ENCODE measurements at places on chromosomes 3 and 15.

GRCh38 chr15:83613714-83614113 is 40.2 kb upstream of the ADAMTSL3 start:
- no peak for DNase-seq

GRCh38 chr15:91114301-91114700 is 14.2 kb downstream of the SV2B start:
- no peak for DNase-seq

DNA sequence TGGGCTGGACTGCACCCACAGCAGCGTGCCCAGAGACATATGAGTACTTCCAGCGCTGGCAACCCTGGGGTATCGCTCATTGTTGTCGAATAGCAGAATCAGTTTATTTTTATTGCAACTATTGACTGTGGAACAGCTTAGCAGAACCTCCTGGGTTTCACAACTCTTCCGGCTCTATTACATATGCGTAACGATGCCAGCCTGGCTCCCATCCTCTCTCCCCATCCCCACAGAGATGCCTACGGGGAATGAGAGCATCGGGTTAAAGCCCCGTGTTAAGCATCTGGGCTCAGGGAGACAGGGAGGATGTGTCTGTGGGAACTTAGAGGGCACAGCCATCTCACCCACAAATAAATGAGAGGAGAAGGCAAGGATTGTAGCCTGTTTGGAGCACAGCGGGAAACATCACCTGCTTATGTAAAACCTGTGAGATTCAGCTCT is 76.6 kb upstream of the DLG1 start:
- no peak for DNase-seq

DNA sequence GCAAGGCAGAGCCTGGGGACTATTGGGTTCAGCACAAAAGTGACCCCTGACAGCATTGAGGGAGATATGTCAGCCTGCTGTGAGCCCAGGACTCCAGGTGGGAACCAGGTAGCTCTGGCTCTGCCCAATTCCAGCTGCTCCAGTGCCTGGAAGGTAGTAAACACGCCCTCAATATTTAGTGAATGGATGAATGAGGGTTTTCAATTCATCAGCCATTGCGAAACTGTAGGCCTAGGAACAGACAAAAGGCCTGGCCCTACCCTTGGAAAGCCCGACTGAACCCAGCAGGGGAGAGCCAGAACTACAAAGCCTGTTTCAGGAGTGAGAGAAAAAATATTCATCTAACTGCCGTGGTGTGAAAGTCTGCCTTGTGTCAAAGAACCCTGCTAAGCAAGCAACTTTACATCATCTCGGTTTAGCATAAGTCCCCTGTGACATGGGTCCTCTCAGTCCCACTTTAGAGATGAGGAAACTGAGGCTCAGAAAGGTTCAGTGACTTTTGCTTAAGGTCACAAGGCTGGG is 8.1 kb upstream of the CSK start:
- no peak for DNase-seq

DNA sequence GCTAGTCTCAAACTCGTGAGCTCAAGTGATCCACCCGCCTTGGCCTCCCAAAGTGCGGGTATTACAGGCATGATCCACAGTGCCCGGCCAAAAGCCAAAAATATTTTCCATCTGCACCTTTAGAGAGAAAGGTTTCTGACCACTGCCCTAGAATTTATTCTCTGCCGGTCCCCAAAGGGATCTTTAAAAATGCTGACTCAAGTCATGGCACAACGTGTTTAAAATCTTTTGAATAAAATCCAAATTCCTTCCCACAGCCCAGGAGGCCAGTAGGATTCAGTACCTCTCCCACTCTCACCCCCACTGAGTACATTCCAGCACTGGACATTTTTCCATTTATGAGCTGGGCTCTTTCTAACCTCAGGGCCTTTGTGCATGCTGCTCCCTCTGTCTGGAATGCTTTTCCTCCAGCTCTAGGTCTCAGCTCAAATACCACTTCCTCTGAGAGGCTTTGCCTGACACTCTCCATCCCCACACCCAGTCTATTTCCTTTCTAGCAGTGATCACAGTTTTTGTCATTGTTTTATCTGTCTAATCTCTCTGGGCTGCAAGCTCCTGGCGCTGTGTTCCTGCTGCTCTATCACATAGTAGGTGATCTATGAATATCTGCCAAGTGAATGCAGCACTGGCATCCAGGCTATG is 502.9 kb downstream of the SHQ1 start:
- DNase-seq = no peak

DNA sequence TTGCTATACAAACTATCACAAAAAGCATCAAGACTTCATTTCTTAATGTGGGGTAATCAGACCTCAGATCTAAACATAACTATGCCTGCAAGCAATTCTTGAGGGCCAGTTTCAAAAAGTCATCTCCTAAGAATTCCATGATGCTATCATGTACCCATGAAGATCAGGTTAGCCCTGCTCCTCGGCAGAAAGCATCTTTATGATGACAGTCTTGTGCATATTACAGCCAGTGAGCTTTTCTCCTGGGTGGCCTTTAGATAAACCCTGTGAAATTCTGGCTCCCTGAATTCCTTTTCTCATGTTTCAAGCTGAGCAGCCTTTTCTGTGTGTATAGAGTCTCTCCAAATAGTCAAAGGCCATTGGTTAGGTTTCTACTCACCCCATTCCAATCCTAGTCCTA is 201.9 kb upstream of the MCTP2 start:
- DNase-seq = no peak

GRCh38 chr15:69623392-69624154 is 171.0 kb downstream of the RPLP1 start:
- DNase-seq = no peak

- DNase-seq = no peak
Observed at GRCh38 chr3:131324923-131325322, 56.7 kb upstream of the NUDT16 start.

GRCh38 chr3:35295906-35296305 is 343.4 kb upstream of the ARPP21 start:
- DNase-seq = no peak

GRCh38 chr3:30719536-30719935 is 113.1 kb downstream of the TGFBR2 start:
- DNase-seq = no peak

DNA sequence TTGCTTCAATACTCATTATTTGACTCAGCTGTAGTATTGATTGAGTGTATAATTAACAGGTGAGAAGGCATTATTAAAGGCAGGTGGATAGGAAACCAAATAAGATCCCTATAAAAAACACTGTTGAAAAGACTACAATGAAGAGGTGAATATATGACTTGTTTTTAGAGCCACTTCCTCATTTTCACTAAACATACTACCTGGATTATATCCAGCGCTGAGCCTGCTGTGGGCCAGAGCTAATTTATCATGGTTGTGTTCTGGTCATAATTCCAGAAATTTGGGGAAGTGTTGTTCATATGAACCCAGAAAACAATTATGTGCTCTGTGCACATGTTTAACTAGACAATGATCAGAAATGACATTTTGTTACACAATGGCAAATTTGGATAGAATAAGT is 235.3 kb upstream of the MME start:
- DNase-seq = no peak

DNA sequence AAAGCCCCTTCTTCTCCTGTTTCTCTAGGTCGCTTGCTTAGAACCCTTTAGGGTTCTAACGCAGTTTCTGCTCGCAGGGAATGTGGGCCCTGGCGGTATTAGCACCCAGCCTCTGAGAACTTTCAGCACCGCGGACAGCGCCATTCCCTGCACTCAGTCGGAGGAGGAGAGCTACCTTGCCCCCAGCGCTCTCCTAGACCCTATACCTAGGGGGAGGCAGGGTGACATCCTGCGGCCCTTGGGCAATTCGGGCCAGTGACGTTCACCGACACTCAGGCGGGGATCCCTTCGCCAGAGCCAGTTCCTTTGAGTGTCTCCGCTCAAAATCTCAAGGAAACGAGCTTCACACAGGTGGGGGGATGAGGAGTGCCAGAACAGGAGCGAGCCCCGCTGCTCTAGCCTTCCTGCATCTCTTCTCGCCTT is 1.3 kb downstream of the SLC7A14 start:
- DNase-seq = no peak

GRCh38 chr15:99777144-99777543 is 43.9 kb upstream of the LYSMD4 start:
- DNase-seq = no peak

DNA sequence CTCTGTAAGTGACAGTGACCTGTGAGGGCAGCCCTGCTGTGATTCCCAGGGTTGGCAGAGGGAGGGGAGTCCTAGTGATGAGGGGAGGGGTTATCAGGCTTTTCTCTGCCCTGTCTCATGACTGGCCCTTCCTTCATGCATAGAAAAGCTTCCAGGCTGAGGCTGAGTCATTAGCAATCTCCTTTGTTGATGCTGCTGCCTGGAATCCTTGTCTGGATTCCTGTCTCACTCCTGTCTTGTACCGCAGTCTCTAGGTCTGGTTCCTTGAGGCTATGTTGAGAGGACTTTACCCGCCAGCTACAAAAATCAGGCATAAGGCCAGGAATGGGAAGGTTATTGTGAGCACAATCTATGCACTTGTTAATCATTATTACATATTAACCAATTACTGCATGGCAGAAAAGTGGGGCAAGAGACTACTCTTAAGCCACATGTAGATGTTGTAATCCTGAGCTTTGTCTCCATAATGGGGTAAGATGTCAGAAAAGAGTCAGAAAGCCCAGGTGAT is 7.2 kb downstream of the KLHL6 start:
- DNase-seq = no peak

GRCh38 chr3:16051691-16052090 is 122.8 kb upstream of the GALNT15 start:
- no peak for DNase-seq

GRCh38 chr3:40624189-40624769 is 99.5 kb downstream of the ZNF621 start:
- DNase-seq = no peak

DNA sequence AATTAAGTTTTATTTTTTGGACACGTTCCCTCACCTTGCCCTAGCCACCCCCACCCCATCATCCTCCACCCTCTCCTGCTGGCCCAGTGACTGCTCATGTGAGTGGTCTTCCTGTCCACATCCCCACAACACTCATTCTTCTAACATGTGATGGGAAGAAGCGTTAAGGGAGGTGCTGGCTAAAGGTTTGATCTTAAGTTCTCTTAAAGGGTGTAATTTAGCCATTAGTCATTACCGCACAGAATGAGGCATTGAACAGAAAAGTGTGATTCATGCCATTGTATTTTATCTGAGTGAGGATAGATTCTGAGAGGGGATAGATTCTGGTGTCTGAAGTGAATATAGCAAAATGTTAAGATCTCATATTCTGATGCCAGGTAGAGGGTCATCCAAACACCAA is 272.9 kb upstream of the TPM1 start:
- no peak for DNase-seq

DNA sequence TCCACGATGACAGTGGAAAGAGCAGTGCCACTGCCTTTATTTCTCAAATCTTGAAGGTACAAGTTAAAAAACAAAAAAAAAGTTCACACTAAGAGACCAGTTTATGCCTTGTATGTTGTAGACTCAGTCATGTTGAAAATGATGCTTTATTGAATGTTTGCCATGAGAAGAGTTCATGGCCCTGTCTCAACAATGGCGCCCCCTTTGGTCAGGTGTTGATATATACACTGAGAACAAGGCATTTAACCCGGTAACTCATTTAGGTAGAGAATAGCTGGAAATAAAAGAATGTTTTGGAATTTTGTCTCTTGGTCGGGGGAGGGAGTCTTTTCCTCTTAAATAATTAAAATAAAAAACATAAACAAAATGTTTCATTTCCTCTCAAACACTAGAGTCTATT is 145.6 kb upstream of the SLC2A2 start:
- no peak for DNase-seq

DNA sequence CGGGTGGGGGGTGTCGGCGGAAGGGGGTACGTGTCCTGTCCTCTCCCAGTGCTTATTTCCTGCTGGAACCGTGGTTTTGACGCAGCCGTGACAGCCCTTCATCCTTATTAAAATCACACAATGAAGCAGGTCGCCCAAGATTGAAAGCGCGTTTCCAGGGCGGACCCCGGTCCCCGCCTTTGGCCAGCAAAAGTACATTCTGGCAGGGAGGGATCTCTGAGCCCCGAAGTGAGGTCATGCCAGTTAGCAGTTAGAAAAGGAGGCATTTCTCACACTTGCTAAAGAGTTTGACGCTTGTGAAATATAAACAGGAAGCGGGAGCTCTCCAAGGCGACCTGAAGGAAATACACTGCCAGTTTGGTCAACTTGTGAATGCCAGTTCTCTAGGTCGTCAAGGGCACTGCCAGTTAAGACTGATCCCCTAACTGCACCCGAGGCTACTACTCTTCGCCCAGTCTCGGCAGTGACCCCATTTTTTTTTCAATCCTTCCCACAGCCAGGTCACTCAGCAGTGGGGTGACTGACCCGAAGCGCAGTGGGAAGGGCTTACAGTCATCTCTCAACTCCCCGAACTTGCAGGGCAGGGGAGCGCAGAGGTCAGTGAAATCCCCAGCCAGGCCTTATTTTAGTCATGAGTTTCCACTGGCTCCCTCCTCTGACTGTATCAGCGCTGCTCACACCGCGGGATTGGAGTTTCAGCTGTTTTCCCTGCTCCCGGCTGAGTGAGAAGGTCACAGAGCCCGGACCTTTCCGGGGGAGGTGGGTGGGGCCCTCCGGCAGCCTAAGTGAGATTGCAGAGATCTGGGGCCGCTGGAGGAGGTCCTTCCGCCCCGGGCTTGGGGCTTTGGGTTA is 2.0 kb upstream of the BHLHE40 start:
- DNase-seq = peak; percentile 26

DNA sequence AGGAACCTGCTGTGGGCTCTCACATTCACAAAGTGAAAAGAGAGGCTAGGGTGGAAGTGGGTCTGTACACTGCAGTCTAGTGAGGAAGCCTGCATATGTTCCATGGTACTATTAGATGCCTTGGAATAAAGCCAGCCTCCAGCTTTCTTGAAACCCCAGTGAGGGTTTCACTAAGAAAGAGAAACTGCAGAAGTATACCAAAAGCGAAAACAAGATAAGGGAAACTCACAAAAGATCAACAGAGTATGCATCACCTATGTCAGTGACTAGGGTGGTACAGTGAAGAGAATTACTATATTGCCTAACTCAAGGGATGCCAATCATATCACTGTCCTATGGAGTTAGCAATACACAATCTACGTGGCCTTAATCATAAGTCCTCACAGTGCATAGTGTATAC is 212.5 kb upstream of the GADL1 start:
- DNase-seq = no peak

GRCh38 chr3:55012091-55012490 is 84.2 kb upstream of the LRTM1 start:
- no peak for DNase-seq

DNA sequence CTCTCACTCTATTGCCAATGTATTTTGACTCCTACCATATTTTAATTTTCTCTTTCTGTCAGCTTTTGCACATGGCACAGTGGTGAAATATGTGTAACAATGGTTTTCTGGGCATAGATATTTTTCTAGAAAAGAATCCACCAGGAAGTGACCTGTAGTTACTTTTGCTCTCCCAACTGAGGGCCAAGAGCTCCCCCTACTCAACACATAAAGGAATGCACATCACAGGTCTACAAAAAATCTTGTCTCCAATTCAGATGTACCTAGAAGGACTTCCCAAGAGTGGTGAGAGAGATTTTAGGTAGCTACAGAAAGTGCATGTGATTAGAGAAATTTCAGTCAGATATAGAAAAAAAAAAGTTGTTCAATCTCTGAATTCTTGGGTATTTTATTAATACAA is 15.6 kb downstream of the CPA3 start:
- DNase-seq = no peak

GRCh38 chr3:55891106-55891505 is 404.0 kb upstream of the WNT5A start:
- DNase-seq = no peak

Data from stimulated activated CD4-positive, alpha-beta T cell treated with anti-CD3 and anti-CD28 coated beads, Interleukin-15, amount 100 ng/mL, for 1 hour (primary cell).